Endothelial cell (in vitro differentiated cells): ENCODE measurements at places on chromosomes 11 and 22. TPM values are rescaled to one million over a fixed set of nuclear protein-coding genes. Genes with fewer than 3 reads are reported as not detected.

Gene DDI1
- not detected for total RNA-seq

Gene OR5P2
- 0.26 TPM for total RNA-seq

DNA sequence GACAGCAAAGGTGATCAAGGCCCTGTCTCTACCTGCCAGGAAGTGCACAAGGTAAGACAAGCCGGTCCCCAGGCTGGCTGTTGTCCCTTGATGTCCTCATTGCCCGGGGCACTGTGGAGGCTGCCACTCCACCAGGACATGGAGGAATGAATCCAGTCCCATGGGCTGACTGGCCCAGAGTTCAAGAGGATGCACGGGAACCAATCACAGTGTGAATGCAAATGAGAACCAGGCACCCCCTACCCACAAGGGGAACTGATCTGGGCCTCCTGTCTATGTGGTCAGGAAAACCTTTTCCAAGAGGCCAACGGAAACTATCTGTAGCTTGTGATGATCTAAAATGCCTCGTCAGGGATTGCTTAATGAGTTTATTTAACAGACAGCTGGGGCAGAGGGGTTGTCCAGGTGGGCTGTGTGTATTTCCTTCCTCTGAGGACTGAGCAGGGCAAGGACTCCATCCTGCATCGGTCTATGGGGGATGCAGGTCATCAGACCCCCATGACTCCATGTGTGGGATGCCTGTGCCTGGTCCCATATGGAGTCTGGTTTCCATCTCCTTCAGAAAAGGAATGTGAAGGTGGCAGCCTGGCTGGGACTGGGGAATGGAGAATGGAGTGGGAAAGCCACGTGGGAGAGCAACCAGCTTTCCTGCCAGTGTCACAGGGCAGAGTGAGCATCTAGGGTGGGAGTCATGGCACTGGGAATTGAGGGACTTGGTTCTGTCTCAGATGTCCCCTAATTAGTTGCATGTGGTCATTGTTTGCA, 60.5 kb downstream of the CD82 start:
- peaks cover 52% of the 10 kb centered on the region for H3K4me1 ChIP-seq
- no peak overlapping the region for H3K4me3 ChIP-seq
- peaks cover 10% of the 10 kb centered on the region for H3K36me3 ChIP-seq
- H3K27me3 ChIP-seq, result peaks cover 18% of the 10 kb centered on the region
- no peak overlapping the region for H3K27ac ChIP-seq

- peak; percentile 32 for DNase-seq
- no peak within 1 kb of the TSS for H3K27ac ChIP-seq
- H3K27me3 ChIP-seq, result peaks cover 3% of the 10 kb centered on the region
- no peak within 1 kb of the TSS for H3K4me3 ChIP-seq
- H3K4me1 ChIP-seq, result no peaks in the 10 kb centered on the region
Measured at GRCh38 chr11:127000291-127000968, at the start of gene KIRREL3. Gene KIRREL3, minus strand, starts transcription at chr11:127000770.

- H3K27me3 ChIP-seq, result peaks cover 4% of the 10 kb centered on the region
- H3K27ac ChIP-seq, result no peak overlapping the region
- no peaks in the 10 kb centered on the region for H3K36me3 ChIP-seq
- no peak for DNase-seq
- no peak overlapping the region for H3K4me3 ChIP-seq
- no peaks in the 10 kb centered on the region for H3K4me1 ChIP-seq
Measured at GRCh38 chr11:130655300-130655699, 206.9 kb downstream of the ADAMTS15 start.

GRCh38 chr11:10490032-10490397, 35.0 kb downstream of the AMPD3 start:
- H3K4me1 ChIP-seq, result peaks cover 3% of the 10 kb centered on the region
- H3K27ac ChIP-seq, result no peak overlapping the region
- H3K36me3 ChIP-seq, result peaks cover 70% of the 10 kb centered on the region
- H3K27me3 ChIP-seq, result peaks cover 9% of the 10 kb centered on the region
- peak overlapping the region; percentile 15 for H3K4me3 ChIP-seq

GRCh38 chr11:58832056-58832645, 12.4 kb downstream of the GLYATL2 start:
- H3K4me1 ChIP-seq, result no peaks in the 10 kb centered on the region
- no peak overlapping the region for H3K4me3 ChIP-seq
- H3K27me3 ChIP-seq, result no peaks in the 10 kb centered on the region
- H3K36me3 ChIP-seq, result peaks cover 10% of the 10 kb centered on the region
